ENCODE measurements at places on chromosomes 1 and 21. TPM values are rescaled to one million over a fixed set of nuclear protein-coding genes. Genes with fewer than 3 reads are reported as not detected.

The MRTO4 gene
- 24.5 TPM for total RNA-seq

The ZNF593OS gene
- total RNA-seq, result not detected

The SMIM1 gene
- 7.0 TPM for total RNA-seq

The GCSAML gene
- total RNA-seq, result 1.8 TPM

All from kidney (tissue), 22 donors.